ENCODE measurements at places on chromosomes 7 and 10.

DNA sequence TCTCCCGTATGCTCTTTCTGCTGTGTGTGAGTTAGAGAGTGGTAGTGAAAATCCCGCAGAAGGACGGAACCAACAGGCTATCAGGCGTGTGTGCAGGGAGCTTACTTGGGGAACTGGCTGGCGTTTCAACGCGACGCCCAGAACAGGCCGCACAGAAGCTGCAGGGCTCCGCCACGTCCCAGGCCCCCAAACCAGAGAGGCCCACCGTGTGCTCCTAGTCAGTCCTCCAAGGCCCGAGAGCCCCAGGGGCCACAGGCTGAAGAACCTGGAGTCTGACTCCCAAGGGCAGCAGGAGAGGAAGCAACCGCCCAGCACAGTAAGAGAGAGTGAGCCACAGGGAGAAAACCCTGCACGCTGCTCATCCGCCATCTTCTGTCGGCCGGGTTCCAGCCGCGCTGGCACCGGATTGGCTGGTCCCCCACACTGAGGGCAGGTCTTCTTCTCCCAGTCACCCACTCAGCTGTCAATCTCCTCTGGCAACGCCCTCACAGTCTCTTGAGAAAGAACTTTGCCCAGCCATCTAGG lies 730.6 kb upstream of the VSTM2A start:
- no peak for DNase-seq

DNA sequence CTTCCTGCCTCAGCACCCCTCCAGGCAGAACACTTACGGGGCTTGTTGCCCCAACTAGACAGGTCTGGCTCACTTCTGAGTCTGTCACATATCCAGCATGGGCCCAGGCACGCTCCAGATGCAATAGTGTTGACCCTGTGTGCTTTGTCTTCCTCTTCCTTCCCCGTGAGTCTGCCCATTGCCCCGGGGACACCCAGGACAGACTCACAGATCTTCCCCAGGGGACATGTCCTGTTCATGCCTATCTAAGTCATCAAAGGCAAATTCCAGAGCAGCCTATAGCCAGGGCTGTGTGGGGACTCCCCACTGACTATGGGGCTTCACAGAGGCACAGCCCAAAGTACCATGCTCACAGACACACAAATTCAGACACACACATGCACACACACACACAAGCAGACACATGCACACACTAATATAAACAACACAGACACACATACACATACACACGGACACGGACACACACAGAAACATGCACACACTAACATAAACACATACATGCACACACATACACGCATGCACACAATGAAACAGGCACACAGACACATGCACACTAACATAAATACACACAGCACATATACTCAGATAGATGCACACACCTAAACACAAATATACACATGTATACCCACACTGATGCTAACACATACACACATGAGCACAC lies 175.8 kb downstream of the KCNMA1 start:
- no peak for DNase-seq

DNA sequence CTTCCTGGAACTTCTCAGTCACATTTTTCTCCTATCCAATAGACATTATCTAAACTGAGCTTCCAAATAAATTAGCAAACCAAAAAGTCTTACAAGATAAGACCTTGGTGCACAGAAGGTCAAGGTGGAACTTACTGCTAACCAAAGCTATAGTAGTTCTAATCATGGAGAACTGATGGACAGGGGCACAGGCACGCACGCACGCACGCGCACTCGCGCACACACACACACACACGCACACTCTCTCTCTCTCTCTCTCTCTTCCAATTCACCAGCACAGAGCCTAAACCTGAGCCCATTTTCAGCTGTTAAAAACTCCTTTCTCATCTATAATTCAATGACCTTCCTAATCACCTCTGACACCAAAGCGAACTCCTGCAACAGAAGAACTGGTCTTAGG lies 7.5 kb downstream of the FGFR2 start:
- DNase-seq = no peak

DNA sequence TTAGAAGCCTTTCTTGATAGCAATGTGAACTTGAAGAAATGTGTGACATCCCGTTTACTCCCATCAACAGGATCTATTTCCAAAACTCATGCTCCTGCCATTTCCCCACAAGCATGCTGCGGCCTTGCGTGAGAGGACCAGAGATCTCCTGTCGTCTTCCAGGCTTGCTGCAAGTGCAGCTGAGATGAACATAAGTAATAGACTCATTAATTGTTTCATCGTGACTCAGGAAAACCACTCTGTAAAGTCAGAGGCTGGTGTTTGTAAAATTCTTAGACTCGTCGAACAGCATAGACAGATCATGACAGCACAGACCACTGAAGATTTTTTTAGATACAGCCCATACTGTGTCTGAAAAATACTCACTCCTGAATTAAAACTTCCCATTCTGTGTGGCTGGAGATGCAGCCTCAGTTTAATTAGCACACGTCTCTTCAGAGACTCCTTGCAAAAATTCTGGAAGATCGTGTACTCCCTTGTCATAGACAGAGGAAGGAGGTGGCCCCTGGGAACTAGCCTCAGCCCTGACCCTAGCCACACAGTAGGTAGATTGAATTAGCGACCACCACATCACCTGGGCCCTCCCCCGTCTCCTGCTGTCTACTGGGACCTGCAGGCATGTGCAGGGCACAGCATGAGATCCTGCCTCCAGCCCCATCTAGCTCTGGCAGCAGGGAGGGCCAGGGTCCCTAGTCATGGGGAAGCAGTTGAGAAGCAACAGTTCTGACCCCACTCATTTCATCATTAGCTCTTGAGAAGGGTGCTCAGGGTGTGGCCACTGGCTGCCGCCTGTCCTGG lies 226.0 kb downstream of the CELF2 start:
- no peak for DNase-seq

DNA sequence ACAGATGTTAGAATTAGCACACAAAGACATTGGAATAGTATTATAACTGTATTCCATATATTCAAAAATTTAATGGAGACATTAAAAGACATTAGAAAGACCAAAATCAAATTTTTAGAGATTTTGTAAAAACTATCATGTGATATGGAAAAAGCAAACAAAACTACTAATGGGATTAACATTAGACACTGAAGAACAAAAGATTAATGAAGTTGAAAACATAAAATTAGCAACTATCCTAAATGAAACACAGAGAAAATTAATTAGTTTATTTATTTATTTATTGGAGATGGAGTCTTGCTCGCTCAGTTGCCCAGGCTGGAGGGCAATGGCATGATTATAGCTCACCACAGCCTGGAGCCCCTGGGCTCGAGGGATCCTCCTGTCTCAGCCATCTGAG lies 158.8 kb downstream of the DOCK4 start:
- no peak for DNase-seq

- DNase-seq = peak; percentile 68
These were observed 293.9 kb downstream of the SNX13 start for GRCh38 chr7:17646253-17646956.

DNA sequence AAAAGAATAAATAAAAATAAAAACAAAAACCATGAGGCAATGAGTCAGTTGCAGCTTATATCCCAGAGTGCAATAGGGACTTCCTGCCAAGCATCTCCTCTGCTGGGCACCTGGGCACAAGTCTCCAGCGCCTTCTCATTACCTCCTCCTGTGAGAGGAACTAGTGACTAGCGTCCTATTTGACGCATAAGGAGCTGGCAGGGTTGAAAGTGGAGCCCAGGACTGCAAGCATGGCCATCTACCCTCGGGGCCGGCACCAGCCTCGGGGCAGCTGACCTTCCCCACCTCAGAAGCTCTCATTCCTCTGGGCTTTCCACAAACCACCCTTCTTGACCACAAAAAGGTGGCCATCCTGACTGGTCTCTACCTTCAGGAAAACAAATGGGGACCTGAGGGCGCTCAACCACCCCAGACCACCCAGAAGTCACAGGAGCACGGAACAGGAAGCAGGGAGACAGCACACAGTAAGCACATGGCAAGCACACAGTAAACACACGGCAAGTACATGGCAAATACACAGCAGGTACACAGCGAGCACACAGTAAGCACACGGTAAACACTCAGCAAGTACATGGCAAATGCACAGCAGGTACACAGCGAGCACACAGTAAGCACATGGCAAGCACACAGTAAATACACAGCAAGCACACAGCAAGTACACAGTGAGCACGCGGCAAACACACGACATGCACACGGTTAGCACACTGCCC lies 19.1 kb downstream of the CTBP2 start:
- DNase-seq = no peak

GRCh38 chr7:22726907-22727713 lies at the start of gene IL6:
TSS of gene IL6 (plus strand) at chr7:22727200. CDS start at chr7:22727263, 63 bp downstream.
- DNase-seq = no peak

- DNase-seq = no peak
These were observed 514.3 kb upstream of the ADARB2 start for GRCh38 chr10:2251631-2252030.

DNA sequence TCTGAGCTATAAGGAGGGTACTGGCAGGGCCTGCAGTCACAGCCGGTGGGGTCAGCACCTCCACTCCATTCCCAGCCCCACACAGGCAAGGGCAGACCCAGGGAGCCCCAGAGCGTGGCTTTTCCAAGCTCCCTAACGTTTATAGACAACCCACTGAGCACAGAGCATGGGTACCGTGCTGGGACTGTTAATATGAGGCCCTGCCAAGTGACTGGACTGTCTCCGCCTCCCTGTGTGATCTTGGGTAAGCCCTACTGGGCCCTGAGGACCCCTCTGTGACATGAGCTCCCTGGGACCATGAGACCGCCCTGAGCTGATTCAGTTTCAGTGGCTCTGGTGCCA lies 12.4 kb downstream of the TTYH3 start:
- DNase-seq = no peak

GRCh38 chr7:26599982-26600381 lies 264.4 kb downstream of the SKAP2 start:
- DNase-seq = no peak

GRCh38 chr10:70295926-70296325 lies 12.1 kb upstream of the NPFFR1 start:
- no peak for DNase-seq

- DNase-seq = peak; percentile 96
These were observed 174.8 kb downstream of the KIAA1217 start for GRCh38 chr10:24383681-24384106.

- peak; percentile 89 for DNase-seq
These were observed 10.7 kb upstream of the SPOCK2 start for GRCh38 chr10:72098836-72099599.

GRCh38 chr10:122172361-122173008 lies 98.6 kb upstream of the BTBD16 start:
- no peak for DNase-seq

DNA sequence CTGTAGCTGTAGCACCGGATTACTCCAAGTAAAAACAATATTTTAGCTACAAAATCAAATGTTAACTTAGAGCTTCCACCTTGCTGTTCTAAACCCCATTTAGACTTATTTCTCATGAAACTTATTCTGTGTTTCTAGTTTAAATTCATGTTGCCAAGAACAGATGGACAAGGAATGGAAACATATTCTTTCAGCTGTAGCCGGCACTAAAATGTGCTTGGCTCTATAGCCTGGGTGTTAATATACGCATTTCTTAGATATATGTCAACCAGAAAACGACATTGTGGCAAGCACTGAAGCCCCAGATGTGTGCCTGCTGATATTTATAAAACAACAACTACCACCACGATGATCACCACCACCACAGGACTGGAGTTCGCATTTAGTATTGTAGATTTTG lies 190.3 kb upstream of the ETV1 start:
- no peak for DNase-seq

DNA sequence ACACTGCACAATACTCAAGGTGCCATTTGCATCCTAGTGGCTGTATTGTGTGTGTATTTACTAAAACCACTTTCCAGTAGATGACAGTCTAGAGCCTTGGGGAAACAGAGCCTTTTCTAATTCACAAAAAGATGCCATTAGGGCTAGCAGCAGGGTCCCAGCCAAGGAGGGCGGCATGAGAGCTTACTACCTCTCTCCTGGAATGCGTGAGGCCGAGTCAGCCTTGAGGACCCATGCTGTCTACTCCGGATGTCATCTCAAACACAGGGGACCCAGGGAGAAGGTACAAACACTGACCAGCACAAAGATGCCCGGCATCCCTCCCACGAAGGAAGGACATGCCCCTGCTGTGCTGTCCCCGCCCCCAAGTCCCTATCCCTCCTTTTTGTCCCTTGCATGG lies 65.5 kb downstream of the CYCS start:
- no peak for DNase-seq

- no peak for DNase-seq
These were observed 17.9 kb downstream of the ADCYAP1R1 start for GRCh38 chr7:31069860-31070555.

DNA sequence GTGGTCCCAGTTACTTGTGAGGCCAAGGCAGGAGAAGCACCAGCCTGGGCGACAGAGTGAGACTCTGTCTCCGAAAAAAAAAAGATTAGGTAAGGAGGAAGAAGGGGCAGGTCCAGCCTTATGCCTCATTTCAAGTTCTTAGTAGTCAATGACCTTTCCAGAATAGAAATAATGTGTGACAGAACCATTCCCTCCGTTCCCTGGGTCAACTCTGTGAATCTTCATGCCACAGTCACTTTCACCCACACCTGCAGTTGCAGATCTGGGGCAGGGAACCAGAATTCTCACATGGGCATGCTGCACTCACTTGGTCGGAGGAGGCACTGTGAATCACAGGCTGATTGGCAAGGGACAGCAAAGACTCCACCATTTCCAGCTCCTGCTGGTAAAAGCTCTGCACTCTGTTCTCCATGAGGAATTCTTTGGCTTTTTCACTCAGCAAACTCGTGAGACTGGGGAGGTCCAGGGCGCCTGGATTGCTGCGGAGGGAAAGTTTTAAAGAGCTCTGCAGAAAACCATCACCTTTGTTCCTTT lies 20.7 kb downstream of the STN1 start:
- DNase-seq = no peak

GRCh38 chr7:123936388-123936787 lies 11.3 kb downstream of the SPAM1 start:
- DNase-seq = no peak

DNA sequence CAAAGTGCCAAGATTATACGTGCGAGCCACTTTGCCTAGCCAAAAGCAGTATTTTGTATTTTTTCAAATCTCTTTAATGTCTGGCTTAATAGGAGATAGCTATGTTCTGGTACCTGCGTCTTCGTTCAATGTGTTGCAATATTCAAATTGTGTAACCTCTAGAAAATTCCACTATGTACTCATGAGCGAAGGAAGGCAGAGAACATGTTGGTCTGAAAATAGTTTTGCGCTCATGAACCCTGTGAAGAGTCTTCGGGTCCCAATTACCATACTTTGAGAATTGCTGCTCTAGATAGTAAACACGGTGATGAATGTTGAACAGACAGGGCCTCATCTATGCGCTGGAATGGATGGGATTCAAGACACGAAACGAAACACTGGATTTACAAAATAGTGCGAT lies 2.7 kb upstream of the SUV39H2 start:
- no peak for DNase-seq

- peak; percentile 23 for DNase-seq
These were observed 916 bp upstream of the EEPD1 start for GRCh38 chr7:36151921-36152755.

DNA sequence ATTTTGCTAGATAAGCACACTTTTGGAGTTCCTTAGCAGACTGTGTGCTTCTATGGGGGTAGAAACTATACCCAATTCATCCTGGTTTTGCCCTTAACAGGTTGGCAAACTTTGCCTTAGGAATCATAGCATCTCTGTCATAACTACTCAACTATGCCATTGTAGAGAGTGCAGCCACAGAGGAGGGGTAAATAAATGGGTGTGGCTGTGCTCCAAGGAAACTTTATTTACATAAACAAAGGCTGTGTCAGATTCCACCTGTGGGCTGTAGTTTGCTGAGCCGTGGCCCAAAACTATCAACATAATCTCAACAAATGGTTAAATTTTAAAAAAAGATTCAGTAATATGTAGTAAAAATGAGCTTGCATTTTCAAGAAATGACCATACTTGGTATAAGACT lies 51.6 kb upstream of the LAMB1 start:
- DNase-seq = no peak
